Stimulated activated CD4-positive, alpha-beta T cell treated with anti-CD3 and anti-CD28 coated beads, Interleukin-4, amount 100 ng/mL, for 48 hours (primary cell): ENCODE measurements at places on chromosomes 6 and 20.

- no peak for DNase-seq
Observed at GRCh38 chr20:59482351-59483187, 121.8 kb upstream of the PHACTR3 start.

DNA sequence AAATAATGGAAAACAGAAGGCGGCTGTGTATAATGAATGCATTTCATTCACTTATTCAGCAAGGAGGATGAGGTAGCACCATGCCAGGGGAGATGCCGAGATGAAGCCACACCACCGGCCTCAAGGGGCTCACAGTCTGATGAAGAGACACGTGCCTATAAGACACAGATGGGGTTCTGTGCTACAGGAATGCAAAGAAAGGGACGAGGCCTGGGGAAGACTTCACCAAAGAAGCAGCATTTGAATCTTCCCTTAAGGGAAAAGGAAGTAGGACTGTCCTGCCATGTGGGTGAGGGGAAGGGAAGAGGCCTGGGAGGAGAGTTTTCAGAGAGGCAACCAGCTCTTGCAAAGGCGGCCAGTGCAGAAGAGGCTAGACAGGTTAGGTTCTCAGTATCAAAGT lies 98.9 kb downstream of the PSMG4 start:
- no peak for DNase-seq

- no peak for DNase-seq
Observed at GRCh38 chr6:70811788-70812187, 144.1 kb downstream of the SMAP1 start.

DNA sequence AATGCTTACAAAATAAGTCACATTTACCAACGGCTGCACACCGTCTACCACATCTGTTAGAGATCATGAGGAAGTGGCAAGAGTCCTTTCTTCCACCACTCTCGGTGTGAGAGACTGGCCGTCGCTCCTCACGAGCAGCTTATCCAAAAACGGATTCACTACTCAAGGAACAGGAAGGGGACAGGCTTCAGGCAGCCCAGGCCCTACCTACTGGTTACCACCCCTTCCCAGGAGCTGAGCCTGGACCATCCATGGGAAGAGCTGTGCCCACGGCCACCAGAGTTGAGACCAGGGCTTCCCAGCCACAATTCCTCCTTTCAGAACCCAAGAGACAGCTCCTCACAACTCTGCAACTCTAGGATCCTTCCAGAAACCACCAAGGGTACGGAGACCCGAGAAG lies 37.0 kb downstream of the FOXF2 start:
- no peak for DNase-seq

GRCh38 chr6:112180095-112180820 lies 74.1 kb downstream of the LAMA4 start:
- peak; percentile 16 for DNase-seq

DNA sequence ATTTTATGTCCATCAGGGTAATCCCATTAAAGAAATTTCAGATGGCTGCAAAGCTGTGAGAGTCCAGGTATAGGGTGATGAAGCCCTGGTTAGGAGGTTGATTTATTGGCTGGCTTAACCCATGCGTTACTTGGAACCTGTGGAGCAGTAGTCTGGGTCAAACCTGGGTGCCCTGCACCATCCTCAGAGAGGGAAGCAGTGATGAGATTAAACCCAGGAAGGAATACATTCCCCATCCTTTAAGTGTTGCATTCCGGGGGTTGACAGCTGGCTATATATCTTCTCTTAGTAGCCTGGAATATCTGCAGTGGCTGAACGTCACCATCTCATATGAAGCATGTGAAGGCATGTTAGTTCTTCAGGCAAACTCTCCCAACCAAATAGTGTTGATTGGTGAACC lies 44.9 kb upstream of the JAG1 start:
- no peak for DNase-seq

DNA sequence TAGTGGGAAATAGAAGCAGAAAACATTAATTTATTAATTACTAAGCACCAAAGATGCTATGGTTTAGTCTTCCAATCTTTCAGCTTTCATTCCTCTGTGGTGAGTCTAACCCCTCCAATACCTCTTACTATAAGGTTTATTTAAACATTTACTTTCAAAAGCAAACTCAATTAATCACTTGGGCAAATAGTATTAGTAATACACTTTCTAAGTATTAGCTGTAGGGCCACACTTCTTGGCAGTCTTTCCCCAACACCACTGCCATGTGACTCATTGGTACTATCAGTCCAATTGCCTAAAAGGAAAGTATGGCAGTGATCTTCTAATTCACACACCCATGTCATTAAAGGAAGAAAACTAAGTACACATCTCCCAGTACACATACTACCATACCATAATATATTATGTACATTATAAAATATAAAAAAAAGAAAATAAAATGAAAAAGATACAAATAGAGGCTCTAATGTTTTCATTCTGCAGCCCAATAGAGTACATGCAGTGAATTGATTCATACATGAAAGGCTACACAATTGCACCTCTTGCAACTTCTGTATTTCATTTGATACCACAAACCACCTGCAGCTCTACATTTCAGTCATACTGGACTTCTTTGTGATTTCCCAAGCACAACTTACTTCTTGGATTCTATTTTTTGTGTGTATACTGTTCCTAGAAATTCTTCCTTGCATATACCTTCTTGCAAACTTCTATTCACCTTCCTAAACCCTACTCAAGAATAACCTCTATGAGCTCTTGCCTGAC lies 218.6 kb downstream of the PKHD1 start:
- no peak for DNase-seq

- DNase-seq = no peak
Observed at GRCh38 chr20:1060985-1061384, 57.4 kb upstream of the PSMF1 start.

- no peak for DNase-seq
Observed at GRCh38 chr20:1446536-1446935, 20.1 kb downstream of the NSFL1C start.

DNA sequence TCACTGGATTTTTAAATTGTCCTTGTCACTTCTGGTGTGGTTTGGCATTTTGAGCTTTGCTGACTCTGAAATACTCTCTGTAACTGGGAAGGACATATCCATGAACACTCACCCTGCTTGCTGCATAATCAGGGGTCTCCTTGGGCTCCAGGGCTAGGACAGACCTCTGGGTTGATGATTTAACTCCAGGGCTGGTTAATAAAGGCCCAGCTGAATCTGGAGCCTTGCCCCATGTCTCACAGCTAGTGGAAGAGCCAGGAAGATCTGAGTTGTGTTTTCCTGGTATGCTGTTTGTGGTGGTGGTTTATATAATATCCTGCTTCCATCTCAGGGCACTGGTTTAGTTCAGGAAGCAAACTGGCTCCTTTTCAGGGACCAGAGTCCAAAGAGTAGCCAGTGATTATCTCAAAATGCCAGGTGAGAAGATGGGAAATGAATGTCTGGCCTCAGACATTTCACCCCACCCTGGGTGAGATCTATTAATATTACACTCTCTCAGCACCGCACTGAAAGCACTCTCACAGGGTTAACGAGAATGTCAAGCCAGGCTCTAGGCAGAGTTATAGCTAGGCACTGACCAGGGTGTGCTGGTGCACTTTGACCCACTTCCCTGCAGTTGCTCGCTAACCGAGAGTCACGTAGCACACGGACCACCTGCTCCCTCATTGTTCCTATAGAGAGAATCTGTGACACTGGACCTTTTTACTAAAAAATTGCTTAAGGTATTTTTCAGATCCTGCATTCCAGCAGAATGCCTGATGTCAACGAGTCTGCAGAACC lies 90.1 kb upstream of the SLC22A16 start:
- DNase-seq = no peak

GRCh38 chr6:14450133-14450504 lies 332.5 kb downstream of the CD83 start:
- DNase-seq = no peak

DNA sequence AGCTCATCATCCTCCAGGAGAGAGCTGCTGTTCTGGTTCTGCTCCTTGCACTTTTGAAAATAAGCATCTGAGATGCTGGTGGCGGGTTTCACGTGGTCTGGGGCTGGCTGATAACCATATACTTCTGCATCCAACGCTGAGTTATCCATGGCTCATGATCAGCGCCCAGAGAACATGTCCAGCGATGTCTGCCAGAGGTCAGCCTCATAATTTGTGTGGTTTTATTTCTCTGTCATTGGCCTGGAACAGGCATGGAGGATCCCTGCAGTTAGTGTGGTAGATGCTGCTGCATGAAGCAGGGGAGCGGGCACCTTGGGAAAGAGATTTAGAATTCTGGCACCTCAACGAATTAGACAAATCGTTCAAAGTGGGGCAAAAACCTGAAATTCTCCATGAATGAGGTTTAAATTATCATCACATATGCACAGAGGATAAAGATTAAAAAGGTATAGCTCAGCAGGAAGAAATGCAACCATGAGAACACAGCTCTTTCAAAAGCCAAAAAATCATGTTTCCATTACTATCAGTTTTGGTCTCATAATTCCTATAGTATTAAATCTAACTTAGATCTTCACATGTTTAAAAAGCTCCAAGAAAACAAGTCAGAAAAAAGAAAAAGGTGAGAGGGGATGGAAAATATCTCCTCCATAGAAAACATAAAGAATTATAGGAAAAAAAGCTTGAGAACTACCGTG lies 157.2 kb downstream of the SOD2 start:
- DNase-seq = no peak

DNA sequence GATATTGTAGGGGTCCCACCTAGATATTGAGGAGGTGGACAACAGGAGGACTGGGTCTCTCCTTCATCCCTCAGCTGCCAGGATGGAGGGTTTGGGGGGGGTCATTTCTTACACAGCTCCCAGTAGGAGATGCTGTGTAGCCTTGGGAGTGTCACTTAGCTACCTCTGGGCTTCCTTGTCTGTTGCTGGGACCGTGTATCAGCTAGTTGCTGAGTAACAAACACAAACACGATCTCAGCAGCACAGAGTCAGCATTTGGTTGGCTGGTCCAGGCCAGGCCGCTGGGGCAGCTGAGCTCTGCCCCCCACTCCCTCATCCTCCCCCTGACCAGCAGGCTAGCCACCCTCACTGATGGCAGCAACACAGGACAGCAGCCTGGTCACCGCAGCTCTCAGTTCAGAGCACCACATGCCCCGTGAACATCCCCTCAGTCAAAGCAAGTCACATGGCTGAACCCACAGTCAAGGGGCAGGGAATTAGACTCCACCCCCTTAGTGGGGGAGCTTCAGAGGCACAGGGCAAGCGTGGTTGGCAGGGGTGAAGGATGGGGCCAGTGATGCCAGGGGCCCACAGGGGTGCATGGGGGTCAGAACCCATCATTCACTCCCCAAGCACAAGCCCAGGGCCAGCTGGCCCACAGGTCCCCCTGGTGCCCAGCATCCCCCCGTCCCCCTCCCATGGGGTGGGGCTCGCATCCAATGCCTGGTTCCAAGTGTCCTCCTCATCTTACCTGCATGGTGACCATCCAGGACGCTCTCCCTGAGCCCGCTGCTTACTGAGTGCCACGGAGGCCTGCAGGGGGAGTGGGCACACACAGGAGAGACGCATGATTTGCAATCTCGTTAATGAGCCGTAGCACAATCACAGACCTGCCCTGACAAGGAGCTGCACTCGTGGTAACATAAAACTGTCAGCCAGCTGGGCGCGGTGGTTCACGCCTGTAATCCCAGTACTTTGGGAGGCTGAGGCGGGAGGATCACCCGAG lies 112.4 kb downstream of the TAF4 start:
- DNase-seq = no peak

DNA sequence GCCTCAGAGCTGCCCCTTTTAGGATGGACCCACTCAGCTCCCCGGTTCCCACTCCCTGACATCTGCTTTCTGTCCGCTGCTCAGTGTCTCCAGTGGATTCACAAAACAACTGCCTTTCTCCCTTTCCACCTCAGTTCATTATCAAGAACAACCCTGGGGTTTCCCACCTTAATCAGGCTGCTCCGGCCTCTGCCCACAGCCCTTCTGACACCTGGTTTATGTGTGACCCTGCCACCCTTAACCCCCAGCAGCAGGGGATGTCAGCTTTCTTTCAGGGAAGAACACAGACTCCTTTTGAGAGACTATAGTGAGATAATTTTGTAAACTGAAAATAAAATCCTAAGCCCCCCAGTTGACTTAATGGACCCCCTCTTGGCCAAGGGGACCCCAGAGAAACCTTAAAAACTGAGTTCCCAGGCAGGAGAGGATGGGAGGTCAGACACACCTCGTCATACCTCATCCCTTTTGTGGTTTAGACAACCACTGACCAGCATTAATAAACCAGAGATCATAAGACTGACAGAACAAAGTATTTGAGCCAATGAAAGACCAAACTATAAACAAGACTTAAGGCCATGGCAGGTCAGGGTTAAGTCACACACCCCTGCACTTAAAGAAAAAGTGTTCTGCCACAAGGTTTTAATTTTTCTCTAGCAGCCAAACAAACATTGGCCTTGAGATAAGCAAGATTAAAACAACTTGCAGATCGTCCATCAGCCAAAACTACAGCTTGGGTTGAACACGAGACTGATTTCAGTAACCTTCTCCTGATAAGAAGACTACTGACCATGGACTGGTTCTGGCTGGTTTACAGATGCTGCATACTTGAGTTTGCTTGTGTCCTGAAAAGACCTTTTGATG lies 42.4 kb upstream of the DDR1 start:
- DNase-seq = no peak

GRCh38 chr6:112481211-112481610 lies 134.1 kb downstream of the RFPL4B start:
- no peak for DNase-seq

DNA sequence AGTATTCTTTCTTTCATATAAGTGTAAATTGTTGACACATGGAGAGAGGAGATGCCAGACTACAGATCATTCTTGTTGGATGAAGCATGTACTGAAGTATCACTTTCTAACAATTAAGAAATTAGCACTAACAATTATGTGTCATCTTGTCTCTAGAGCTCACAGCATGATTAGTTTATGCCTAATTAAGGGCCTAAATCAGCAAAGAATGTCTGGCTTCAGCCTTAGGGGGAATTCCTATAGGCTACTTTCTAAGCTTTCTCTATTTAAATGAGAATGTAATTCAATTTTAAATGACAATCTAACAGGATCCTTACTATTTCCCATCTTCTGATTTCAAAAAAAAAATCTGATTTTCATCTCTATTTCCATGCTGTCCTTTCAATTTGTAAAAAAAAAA lies 371.0 kb downstream of the EPHA7 start:
- DNase-seq = no peak

- DNase-seq = no peak
Observed at GRCh38 chr6:4301871-4302270, 166.5 kb upstream of the ECI2 start.

DNA sequence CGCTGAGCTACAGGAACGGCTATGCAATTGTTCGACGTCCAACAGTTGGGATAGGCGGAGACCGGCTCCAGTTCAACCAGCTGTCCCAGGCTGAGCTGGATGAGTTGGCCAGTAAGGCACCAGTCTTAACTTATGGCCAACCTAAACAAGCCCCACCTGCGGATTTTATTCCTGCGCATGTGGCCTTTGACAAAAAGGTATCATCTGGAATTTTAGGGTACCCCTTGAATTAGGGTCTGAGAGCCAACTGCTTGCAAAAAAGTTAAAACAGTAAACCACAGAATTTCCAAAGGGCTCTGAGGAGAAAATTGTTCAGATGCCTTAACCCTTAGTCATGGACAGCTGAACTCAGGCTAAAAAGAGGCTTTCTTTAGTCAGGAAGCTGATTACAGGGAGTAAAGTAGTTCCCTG lies 3.8 kb downstream of the EFHC1 start:
- no peak for DNase-seq
